Activated effector memory CD4-positive, alpha-beta T cell treated with Interleukin-2 at 50 U/mL for 16 hours (primary cell): ENCODE measurements at places on chromosomes 12 and 14.
A peak's percentile ranks its signal among the peaks of the same experiment; 100 is the strongest.

DNA sequence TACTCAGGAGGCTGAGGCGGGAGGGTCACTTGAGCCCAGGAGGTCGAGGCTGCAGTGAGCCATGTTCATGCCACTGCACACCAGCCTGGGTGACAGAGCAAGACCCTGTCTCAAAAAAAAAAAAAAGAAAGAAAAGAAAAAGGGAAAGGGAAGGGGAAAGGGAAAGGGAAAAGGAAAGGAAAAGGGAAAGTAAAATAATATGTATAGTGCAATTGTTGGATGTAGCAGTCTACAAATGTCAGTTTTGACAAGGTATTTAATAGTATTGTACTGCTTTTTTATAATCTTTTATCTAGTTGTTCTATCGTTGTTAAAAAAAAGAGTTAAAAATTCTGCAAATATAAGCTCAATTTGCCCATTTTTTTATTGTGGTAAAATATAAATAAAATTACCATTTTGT lies 67.3 kb downstream of the SLC2A13 start:
- DNase-seq: no peak

GRCh38 chr12:112121780-112122565 lies 3.4 kb upstream of the TRAFD1 start:
- DNase-seq: no peak

- no peak for DNase-seq
Observed at GRCh38 chr12:110269622-110270124, 11.4 kb upstream of the ATP2A2 start.

- no peak for DNase-seq
Observed at GRCh38 chr12:100926669-100927248, 132.2 kb downstream of the ANO4 start.

DNA sequence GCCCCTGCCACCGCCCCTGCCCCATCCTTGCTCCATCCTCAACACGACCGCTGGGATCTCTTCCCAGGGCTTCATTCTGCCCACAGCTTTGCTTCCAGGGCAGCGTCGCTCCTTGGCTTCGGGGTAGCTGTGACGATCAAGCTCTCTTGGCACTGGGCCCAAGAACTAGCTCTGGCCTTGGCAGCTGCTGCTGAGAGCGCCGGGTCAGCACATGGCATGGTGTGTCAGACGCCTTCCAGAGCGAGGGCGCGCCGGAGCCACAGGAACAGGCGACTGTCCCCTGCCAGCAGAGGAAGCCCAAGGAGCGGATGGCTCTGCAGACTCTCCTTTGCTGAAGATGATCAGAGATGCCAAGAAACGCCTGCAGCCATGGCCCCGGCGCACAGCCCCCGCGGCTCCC lies 15.9 kb downstream of the RAB35 start:
- no peak for DNase-seq

- no peak for DNase-seq
Observed at GRCh38 chr14:24362241-24362960, 5.6 kb upstream of the NFATC4 start.

- DNase-seq: no peak
Observed at GRCh38 chr14:50984036-50984710, 39.9 kb upstream of the PYGL start.

DNA sequence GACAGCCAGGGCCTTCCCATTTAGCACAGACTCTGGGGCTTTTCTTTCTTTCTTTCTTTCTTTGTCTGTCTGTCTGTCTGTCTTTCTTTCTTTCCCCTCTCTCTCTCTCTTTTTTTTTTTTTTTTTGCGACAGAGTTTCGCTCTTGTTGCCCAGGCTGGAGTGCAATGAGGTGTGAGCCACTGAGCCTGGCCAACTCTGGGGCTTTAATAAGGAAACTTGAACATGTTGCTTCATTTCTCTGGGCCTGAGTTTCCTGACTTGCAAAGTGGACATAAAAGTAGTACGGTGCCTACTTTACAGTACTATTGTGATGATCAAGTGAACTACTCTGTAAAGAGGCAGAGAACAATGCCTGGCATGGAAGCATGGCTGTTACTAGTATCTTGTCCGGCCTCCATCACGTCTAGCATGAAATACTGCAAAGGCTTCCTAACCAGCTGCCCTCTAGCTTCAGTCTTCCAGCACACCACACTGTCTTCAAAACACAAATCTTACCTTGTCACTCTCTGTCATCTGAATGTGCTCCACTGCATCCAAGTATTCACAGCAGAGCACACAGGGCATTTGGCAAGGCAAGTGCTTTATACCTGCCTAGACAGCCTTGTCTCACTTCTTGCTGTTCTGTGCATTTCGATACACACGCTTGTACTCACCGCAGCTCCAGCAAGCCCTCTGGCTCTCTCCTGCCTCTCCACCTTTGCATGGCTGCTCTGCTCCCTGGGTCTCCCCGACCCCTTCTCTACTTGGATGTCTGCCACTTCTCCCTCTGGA lies 96.7 kb downstream of the IRF2BPL start:
- no peak for DNase-seq

DNA sequence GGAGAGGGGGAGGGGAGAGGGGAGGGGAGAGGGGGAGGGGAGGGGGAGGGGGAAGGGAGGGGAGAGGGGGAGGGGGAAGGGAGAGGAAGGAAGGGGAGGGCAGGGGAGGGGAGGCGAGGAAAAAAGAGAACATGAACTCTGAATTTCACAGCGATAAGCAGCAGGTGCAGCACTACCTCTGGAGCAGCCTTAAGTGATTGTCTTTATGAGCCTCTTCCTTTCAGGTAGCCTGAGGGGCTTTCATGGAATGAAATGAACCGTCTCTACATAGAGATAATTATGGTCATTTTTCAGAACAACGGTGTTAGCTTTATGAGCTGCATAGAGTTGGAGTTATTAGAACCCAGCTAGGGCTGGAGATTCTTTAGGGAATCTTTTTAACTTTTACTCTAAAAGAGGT lies 18.1 kb upstream of the PTCSC3 start:
- DNase-seq: no peak

GRCh38 chr12:54689034-54689372 lies 40.8 kb upstream of the DCD start:
- DNase-seq: no peak

- DNase-seq: no peak
Observed at GRCh38 chr14:100665511-100666032, 61.1 kb upstream of the DLK1 start.

- DNase-seq: no peak
Observed at GRCh38 chr14:74907744-74908143, 15.3 kb downstream of the RPS6KL1 start.

GRCh38 chr14:65517635-65518542 lies 105.4 kb downstream of the FUT8 start:
- DNase-seq: no peak

GRCh38 chr12:111767362-111768158 lies 827 bp downstream of the ALDH2 start:
- DNase-seq: no peak

DNA sequence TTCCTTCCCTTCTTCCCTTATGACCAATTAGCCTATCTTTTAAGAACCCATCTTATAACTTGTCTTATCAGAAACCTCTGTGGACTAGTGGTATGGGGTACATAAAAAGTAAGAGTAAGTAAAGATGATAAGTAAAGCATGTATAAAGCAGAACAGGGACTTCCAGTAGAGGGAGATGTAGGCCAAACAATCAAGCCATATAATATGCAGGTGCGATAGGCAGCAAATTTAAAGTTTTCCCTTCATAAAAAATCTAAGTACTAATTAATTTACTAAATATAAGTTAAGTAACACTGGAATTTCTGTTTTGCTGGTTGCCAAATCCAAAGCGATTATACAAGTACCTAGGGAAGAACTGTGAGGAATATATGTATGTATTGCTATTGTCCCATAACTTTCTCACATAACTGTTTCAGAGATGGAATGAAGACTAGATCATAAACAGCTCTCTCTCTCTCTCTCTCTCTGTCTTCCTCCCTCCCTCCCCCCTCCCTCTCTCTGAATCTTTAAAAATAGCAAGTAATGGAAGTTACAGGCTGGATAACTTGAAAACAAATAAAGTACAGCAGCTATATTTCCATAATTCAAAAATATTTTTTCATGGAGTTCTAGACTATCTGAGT lies 25.7 kb downstream of the METTL25 start:
- DNase-seq: no peak

- DNase-seq: peak; percentile 40
Observed at GRCh38 chr14:102774391-102775153, 2.7 kb upstream of the TRAF3 start.

DNA sequence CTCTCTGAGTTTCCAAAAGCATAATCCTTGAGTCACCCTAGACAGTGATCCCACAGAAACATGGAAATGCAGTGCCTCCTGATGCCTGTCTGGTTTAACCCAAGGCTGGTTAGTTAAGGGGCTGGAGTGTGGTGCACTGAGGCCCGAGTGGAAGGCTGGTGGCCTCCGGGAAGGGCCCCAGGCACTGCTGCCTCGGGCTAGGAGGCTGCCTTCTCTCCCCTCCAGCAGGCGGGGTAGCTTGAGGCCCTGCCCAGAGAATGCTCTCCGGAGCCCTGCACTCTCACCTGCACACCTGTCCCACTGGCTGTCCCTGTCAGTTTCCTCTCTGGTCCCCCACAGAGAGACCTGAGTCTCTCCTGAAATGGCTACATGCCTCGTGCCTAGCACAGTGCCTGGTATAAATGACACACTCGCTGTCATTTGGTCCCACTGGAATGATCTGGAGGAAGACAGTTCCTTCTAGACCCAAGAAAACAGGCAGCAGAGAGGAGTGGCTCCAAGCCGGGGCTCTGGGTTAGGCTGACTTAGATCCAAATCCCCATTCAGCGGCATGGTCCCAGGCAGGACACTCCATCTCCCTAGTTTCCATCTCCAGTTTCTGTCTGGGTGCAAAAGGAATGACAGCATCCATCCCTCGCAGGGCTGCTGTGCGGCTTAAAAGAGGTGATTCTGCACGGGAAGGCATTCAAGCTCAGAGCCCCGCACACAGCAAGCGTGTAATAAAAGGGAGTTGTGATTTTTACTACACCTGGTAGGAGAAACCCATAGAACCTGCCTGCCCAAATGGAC lies 54.0 kb downstream of the RBM19 start:
- DNase-seq: no peak

DNA sequence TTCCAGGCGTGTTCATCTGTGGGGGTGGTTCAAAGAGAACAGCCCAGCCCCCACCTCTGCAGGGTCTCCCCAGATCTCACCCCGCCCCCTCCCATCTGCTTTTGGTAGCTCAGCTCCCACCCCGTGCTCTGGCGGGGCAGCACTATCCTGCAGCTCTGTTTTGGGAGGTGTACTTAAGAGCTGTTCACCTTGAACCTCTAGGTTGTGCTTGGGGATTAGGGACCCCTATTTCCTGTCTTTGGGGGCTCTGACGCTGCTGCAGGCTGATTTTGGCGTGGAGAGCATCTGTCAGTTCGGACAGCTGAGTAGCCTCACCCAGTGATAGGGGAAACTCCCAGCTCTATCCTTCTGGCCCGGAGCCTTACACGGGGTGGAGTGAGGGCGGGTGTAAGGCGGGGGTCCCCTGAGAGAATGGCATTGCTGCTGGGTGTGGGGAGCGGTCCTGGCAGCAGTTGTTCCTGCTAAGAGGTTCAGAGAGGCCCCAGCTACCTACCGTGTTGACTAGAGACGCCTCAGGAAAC lies 765 bp downstream of the TMEM120B start:
- DNase-seq: no peak

GRCh38 chr12:102992297-102992696 lies 34.8 kb downstream of the ASCL1 start:
- no peak for DNase-seq

- DNase-seq: no peak
Observed at GRCh38 chr14:35879654-35880249, 53.6 kb downstream of the BRMS1L start.

DNA sequence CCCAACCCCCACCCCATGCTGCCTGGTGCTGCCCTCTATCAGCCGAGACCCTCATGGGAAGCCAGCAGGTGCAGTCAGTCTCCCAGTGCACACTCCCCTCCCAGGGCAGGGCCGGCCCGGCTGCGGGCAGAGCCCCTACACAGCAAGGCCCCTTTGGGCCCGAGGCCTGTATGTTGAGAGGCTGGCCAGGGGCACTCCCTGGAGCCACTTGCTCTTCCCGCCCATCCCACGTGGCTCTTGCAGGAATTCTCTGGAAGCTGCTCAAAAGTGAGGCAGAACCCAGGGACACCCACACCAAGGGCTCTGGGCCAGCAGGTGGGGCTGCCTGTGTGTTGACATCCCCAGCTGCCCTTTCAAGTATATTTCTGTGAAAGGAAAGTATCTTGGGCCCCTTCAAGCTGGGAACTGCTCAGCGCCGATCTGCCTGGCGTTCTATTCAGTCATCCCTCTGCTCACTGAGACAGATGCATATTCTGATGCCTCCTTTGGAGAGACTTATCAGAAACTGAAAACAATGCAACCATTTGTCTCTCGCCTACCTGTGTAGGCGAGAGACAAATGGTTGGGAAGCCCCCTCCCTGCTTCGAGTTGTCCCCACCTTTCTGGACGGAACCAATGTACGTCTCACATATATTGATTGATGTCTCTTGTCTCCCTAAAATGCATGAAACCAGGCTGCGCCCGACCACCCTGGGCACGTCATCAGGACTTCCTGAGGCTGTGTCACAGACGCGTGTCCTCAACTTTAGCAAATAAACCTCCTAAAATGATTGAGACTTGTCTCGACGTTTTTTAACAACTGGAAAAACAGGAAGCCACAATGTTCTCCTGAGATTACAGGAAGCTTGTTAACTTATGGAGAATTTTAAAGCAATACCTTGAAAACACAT lies 6.0 kb downstream of the GPR132 start:
- no peak for DNase-seq
